Effector memory CD8-positive, alpha-beta T cell (primary cell): ENCODE measurements at places on chromosomes 3 and 15.
A peak's percentile ranks its signal among the peaks of the same experiment; 100 is the strongest.

- DNase-seq, result no peak
These were observed 61.8 kb downstream of the SCN5A start for GRCh38 chr3:38587548-38588131.

DNA sequence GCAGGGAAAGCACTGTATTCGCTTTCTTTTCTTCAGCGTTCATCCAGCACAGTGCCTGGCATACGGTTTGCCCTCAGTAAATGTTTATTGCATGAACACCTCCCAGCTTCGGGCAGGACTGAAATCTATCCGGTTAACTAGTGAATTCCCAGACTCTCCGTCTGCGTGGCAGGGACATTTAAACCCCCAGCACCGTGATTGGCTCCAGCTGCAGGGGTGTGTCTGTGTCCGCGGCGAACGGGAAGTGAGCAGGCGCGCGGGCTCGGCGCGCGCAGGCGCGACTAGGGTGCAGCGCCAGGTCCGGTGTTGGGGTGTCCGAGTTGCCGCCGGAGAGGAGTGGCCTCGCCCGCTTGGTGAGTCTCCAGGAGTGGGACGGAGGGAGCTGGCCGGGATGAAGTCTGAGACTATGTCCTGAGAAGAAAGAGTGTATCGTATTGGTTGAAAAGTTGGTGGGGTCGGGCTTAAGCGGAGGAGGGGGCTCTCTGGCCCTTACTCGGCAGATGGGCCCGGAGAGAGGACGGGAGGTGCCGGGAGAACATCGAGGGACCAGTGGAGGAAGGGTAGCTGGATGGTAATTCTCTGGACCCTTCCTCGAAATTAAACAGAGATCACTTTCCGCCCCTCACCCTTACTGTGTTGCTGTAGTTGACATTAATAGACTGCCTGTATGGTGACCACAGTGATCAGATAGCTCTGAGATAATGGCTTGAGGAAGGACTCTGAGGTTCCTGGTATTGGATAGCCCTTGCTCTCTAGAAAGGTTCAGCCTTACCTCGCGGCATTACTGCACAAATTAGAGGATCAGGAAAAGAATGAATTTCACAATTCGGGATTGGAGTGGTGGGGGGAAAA lies at the start of gene SNAP23:
SNAP23 (plus strand) TSS at position 274 of the 852 bp plus-strand sequence. CDS start 16,213 bp downstream, outside the sequence.
- peak; percentile 70 for DNase-seq

- no peak for DNase-seq
These were observed 270.5 kb upstream of the SGO1 start for GRCh38 chr3:20456511-20456910.

DNA sequence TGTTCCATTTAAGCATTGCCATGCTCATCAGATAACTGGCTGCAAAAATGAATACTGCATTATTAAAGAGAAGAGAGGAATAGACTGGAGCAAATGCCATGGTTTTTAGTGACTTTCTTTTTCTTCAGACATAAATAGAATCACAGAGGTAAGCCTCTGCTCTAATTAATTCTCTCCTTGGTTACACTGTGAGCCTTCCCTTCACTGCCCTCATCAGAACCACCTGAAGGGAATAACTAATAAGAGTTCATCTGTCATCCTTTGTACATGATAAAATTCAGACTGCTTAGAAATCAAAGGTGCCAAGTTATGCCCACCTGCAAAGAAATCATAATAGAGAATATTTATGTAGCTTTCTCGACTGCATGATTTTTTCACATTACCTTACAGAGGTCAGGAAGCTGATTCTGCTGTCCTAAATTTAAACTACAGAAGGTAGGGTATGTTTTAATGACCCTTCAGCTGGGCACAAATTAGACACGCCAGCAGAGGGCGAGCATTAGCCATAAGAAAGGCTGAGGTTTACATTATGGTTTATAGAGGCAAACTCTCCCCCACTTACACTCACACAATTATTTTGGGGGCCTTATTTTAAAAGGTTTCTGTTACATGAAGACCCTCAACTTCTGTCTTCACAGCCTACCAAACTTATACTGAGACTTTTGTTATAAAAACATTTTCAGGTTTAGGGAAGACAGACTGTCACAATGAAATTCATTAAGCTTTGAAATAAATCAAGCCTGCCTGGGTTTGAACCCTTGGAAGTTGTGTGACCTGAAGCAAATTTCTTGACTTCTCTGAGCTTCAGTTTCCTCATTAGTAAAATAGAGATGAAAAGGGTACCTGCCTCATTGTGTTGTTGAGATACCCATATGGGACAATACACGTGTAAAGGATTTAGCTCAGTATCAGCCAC lies 15.3 kb upstream of the UNC13C start:
- DNase-seq, result no peak

GRCh38 chr3:161199926-161200325 lies 21.2 kb upstream of the NMD3 start:
- DNase-seq, result no peak

- DNase-seq, result no peak
These were observed 243.8 kb downstream of the SOX2 start for GRCh38 chr3:181955566-181955965.

DNA sequence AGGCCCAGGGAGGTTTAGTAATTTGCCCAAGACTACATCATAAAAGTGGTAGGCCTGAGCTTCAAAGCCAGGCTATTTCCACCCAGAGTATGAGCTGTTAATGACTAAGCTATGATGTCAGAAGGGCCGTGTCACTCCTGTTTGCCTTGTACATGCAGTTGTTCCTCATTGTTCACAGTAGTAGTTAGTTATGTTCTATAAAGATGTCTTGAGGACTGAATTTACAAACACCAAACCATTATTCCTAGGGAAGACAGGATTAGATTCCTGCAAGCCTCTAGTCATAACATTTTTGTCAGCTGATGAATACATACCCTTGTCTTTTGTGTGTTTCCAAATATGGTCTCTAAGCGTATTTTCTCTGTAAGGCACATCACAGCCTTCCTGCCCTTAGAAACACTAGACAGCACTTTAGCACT lies 20.9 kb upstream of the LARS2 start:
- no peak for DNase-seq

DNA sequence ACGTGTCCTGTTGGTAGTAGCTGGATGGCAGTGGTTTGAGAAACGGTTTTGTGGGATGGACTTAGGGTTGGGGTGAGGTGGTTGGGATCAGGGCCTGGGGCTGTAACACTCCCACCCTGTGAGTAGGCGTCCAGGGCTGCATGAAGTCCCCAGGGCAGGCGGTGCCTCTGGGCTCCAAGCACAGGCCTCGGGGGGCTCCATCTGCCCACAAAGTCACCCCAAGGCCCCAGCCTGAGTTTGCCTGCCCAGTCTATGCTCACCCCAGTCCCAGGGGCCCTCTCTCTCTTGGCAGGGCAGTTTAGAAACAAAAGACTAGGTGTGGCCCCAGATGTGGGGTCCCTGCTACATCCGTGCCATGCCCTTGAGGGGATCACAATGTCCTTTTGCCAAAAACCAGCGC lies 86.9 kb upstream of the PRR23E start:
- DNase-seq, result no peak

DNA sequence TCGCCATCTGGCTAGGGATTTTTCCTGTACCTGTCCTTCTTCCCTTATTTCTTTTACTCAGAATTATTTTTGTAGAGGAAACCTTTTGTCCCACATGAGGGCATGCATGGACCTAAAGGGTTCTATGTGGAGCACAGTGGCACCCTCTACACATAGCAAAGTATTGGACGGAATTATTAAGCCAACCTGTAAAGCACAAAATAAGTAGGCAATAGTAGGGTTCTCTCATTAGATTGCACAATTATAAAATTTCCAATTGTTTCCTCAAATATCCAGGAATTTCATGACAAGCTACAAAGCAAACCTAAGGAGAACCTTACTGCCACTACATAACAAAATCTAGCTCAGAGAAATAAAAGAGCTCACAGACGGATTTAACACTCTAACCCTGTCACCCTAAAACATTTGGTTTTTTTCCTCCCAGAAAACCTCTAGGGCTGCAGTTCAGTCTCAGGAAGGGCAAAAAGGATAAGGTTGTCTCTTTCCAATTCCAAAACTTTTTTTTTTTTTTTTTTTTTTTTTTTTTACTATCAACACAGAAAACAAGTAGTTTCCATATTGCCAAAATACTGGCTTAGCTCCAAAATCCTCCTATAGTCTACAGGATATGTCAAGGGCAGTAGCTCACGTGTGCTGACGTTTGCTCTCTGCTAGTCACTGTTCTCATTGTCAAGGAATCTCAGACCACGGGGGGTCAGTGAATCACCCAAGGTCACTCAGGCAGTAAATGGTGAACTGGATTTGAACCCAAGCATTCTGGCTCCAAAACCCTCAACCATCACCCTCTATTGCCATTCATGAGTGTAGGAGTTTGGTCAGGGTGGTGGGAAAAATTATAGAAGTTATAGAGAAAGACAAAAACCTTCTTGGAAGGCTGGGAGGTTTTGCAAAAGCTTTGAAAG lies 52.3 kb downstream of the NCEH1 start:
- no peak for DNase-seq

DNA sequence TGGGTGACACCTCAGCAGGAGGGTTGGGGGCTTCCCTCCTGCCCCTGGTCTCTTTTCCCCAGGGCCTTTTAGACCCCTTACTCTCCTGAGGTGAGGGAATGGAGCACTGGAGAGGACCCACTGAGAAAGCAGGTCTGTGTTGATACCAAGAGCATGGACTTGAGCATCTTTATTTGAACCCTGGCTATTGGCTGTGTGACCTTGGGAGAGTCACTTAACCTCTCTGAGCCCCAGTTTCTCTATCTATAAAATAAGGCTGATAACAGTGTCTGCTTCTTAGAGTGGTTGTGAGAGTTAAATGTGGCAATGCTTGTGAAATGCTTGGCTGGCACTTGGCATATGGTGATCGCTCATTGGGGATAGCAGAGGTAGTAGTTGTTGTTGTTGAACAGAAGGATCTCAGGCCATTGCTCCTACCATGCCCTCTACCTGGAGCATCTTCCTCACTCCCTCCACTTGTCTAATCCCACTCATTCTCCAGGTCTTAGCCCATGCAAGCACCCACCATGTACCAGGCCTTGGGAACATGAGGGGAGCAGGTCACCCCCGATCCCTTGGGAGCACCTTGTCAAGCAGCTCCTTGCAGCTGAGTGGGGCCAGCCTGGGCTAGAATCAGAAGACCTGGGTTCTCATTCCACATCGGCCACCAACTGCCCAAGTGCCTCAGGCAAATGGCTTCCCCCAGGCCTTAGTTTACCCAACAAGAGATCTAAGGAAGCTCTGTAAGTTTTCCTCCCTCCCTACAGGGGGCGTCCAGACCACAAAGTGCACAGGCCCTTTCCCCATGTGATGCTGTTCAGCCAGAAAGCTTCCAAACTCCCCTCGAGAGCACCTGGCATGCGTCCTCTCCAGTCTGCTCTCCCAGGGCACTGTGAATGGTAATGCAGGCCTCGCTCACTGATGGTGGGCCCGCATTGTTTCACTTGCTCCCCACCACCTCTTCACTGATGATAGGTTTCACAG lies 96.7 kb downstream of the LSM3 start:
- no peak for DNase-seq

DNA sequence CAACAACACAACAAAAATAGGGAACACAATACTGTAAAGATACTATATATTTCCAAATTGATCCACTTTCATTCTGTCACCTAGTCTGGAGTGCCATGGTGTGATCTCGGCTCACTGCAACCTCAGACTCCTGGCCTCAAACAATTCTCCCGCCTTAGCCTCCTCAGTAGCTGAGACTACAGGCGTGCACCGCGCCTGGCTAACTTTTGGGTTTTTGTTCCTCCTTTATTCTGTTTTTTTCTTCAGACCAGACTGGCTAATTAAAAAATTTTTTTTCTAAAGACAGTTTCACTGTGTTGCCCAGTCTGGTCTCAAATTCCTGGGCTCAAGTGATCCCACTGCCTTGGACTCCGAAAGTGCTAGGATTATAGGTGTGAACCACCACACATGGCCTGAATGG lies 5.3 kb downstream of the BCL2L10 start:
- DNase-seq, result no peak

- no peak for DNase-seq
These were observed 37.8 kb upstream of the BCL6 start for GRCh38 chr3:187783098-187783497.

DNA sequence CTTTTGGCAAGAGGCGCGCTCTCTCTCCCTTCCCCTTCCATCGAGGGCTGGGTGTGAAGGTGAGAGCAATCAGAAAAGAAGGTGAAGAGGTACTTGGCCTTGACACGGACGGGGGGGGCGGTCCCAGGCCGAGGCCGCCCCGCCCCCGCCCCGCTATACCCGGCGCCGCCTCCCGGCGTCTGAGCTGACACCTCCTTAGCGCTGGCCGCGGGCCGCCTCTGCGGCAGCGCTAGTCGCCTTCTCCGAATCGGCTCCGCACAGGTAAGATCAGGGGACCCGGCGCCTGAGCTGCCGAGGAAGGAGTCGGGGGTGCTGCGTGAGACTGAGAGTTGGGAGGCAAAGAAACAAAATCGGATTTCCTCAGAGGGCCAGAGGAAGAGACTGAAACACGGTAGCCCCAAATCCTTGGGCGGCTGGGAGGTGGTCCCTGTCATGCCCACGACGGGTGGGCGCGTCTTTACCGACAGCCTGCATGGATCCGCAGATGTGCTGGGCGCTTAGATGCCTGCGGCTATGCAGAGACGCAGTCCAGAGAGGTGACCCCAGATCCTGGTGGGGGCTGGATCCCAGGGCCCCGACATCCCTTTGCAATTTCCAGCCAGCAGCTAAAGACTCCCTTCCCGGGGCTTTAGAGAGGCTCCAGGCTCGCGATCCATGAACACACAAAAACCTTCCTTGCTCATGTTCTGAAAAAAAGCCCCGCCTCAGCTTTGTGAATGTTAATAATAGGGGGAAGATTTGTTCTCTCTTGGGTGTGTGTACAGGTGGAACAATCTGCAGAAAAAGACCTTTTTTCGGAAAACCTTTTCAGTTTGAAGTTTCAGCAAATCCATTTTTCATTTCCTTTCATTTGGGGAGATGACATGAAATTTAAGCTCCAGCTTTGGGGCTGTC lies at the start of gene ENTPD3:
ENTPD3 (plus strand) TSS at position 184 of the 894 bp plus-strand sequence. CDS start 874 bp downstream, outside the sequence.
- DNase-seq, result peak; percentile 12

DNA sequence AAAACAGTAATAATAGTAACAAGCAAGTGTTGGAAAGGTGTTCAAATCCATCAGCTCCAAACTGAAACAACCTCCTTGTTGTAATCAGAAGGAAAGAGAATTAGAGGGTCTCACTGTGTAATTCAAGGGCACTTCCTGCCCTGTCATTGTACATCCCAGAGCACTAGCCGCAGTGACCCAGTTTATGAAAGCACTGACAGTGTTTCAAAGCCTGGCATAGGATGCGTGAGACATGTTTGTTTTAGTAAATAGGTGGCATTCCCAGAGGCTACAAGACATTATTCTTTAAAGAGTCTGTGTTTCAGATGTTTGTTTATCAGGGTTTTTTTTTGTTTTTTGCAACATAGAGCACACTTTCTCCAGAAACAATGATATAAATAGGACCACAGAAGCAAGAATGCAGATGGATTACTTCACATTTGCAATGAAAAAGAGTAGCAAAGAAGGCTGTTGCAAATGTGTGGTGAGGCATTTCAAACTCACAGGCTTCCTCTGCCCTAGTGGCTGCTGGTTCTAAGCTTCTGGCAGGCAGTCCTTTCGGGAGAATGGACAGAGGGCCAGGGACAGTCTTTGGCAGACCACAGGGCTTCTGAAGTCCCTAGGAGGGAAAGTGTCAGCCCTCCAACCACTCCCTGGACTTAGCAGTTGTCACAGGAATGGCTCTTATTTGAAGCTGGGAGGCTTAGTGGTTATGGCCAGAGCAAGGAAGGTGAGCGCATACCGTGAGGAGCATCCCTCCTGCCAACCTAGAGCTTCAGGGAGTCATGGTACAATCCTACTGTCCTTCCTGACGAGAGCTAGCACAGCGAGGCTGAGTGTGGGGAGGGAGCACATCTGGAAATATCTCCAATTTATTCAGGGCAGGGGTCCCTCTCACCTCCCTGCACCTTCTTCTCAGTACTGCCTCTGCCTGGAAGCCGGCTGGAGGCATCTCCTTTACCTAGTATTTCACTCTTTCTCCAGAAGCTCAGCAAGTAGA lies 31.4 kb upstream of the TIPARP start:
- no peak for DNase-seq

GRCh38 chr3:107345822-107346405 lies 31.3 kb upstream of the CCDC54 start:
- DNase-seq, result no peak
